ENCODE measurements at places on chromosomes 7 and 10.

- no peak for DNase-seq
Observed at GRCh38 chr10:62384447-62385081, 10.4 kb downstream of the ZNF365 start.

DNA sequence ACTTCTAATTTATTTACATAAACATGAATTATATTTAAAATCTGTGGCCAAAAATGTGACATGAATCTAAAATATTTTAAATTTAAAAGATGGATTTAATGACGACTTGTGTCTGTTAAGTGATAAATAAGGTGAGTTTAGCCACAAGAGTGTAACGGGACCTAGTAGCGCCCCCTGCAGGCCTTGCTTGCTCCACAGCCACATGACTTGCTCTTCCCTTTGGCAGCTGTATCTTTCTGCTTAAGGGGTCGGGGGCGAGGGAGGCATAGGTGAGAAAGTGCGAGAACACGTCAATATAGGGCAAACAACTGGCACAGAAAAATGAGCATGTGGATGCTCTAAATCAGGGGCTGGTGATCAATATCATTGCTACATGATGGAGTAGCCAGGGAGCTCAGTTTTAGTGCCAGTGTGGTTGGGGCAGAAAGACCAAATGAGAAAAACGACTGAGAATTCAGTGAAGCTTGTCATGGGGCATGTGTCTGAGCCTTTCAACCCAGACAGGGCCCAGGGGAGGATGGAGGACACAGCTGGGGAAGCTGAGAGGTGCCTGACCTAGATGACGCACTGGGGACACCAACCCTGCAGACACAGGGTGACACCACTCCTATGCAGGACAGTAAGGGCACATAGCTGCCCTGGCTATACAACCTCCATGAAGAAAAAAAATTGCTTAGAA is 49.8 kb downstream of the PAXIP1 start:
- peak; percentile 70 for DNase-seq

GRCh38 chr7:18467011-18467410 is 28.5 kb upstream of the HDAC9 start:
- no peak for DNase-seq

- no peak for DNase-seq
Observed at GRCh38 chr10:35912615-35913569, 270.8 kb upstream of the FZD8 start.

DNA sequence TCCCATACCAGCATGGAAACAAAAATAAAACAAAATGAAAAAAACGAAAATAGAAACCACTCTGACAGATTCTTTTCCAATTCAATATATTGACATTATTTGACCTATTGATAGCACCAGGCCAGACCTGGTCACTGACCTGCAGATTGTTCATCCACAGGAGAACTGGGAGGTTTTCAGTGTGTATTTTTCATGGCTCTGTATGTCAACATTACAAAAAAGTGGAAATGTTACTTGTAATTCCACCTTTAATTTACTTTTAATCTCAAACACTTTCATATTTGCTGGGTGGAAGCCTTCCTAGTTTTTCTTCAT is 2.9 kb downstream of the HKDC1 start:
- no peak for DNase-seq

DNA sequence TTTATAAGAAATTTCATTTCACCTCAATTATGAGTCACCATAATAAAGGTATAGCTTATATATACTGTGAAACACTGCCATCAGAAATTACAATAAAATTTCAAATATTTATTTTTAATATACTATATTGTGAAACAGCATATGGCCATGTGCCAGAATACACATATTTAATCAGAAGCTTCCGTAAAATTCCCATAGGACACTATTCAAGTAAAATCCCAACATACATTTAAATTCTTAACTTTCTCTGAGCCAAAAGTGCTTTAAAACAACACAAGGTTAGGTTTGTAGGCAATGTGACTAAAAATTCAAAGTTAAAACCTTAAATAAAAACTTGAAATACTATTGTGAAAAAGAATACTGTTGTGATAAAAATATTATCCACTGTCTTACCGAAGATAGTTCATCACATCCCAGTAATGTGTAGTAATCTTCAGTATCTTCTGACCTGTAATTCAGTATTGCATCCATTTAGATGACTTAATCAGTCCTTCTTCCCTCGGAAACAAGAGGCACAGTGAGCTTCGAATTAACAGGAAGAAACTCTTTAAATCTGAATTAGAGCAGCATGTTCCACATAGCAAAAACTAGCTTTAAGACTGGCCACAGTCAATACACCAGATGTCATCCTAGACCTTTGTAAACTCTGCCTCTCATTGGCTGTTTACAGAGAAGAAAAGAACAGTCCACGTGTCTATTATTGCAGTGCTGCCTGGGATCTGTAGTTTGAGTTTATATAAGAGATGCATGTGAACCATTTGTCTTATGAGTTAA is at the start of gene DNAJC12:
Gene DNAJC12 (minus strand): TSS at position 648 of the 774 bp plus-strand sequence. CDS start 177 bp downstream, at position 471.
- DNase-seq, result no peak

DNA sequence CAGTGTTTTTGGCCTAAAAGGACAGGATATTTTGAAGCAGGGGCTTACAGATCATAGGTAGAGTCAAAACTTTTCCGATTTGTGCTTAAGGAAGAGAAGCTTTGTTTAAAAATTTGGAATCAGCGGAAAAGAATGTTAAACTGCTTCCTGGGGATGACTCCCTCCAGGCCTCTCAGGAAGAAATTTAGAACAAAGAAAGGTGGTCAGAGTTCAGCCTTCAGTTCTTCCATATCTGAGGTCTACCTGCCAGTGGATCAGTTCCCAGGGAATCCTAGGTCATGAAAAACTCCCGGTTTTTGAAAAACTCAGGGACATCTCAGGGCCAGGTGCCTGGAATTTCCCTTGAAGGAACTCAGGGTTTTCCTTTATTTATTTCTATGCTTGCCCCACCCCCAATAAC is 100.3 kb downstream of the MCU start:
- no peak for DNase-seq

GRCh38 chr7:132485136-132485535 is 91.1 kb downstream of the PLXNA4 start:
- DNase-seq, result no peak

DNA sequence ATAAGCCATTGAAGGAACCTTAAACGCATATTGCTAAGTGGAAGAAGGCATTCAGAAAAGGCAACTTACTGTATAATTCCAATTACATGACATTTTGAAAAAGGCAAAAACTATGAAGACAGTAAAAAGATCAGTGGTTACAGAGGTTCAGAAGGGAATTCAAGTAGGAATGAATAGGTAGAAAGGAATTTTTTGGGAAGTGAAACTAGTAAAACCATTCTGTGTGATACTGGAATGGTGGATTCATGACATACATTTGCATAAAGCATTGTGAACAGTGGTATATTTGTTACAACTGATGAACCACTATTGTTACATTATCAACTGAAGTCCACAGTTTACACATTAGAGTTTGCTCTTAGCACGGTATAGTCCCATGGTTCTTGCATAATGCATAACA is 114.2 kb upstream of the GPR22 start:
- no peak for DNase-seq

All from stimulated activated CD4-positive, alpha-beta T cell treated with anti-CD3 and anti-CD28 coated beads, Interleukin-4, amount 100 ng/mL, for 24 hours (primary cell).